T-cell (primary cell): ENCODE measurements at places on chromosomes 1 and 21.
A peak's percentile ranks its signal among the peaks of the same experiment; 100 is the strongest.

DNA sequence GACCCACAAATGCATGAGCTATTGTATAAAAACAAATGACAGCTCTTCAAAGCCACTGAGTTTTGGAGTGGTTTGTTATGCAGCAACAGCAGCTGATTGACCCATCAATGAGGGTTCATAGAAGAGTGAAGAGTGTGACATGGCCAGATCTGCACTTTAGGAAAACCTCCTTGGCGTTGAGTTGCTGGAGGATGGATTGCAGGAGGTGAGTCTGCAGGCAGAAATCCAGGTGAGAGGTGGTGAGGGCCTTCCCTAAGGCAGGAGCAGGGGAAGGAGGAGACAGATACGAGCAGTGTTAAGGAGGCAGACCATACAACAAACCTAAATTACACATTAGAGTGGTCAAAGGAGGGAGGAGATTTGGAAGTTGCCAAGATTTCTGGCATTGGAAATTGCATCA, 169.3 kb upstream of the CSF3R start:
- DNase-seq, result no peak

DNA sequence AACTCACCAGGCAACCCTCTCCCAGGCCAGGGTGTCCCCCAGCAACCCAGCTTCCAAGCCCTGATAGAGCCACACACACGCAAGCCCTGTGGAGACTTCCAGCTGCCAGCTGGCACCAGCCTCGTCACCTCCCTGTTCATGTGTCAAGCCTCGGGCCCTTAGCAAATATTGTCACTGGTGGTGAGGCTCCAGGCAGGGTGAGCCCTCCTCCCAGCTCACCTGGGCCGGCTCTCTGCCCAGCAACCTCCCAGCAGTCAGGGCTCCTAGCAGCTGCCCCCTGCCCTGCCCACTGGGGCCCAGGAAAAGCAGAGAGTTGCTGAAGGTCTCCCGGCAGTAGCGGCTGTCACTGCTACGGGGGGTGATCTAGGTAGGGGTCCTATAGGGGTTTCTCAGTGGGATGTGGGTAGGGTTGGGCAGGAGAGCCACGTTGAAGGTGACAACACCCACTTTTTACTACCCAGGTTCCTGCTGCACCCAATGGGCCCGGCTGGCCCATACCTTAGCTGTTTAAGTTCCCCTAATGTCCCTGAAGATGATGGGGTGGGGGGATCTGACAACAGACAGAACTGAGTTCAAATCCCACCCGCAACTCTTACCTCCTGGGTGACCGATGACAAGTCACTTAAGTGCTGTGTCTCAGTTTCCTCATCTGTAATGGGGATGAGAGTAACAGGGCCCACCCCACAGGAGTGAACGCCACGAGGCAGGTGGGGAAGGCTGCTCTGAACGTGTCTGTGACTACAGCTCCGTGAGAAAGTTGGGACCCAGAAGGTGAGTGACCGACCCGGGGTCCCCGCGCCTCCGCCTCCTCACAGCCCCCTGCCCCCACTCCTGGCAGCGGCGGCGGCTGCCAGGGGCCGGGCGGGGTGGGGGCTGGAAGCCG, 678 bp downstream of the TTC39A start:
- no peak for DNase-seq

- no peak for DNase-seq
These were observed 19.8 kb downstream of the NRIP1 start for GRCh38 chr21:15045017-15045416.

GRCh38 chr1:150507912-150508864, at the start of gene ECM1:
ECM1 (plus strand) TSS chr1:150508109; CDS start chr1:150508210, 101 bp downstream.
- no peak for DNase-seq

DNA sequence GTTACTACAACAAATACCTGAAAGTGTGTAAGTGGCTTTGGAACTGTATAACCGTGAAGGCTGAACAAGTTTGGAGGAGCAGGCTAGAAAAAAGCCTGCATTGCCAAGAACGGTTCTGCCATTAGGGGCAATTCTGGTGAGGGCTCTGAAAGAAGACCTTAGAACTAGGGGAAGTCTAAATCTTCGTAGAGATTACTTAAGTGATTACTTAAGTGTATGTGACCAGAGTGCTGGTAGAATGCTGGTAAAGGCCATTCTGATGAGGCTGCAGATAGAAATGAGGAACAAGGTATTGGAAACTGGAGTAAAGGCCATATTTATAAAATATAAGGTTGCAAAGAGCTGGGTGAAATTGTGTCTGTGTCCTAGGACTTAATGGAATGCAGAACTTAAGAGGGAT, 158.0 kb downstream of the CLIC6 start:
- DNase-seq, result no peak

GRCh38 chr1:211783266-211783665, 47.3 kb downstream of the LPGAT1 start:
- DNase-seq, result no peak

- no peak for DNase-seq
These were observed 128.5 kb downstream of the ZNF281 start for GRCh38 chr1:200281201-200281835.

DNA sequence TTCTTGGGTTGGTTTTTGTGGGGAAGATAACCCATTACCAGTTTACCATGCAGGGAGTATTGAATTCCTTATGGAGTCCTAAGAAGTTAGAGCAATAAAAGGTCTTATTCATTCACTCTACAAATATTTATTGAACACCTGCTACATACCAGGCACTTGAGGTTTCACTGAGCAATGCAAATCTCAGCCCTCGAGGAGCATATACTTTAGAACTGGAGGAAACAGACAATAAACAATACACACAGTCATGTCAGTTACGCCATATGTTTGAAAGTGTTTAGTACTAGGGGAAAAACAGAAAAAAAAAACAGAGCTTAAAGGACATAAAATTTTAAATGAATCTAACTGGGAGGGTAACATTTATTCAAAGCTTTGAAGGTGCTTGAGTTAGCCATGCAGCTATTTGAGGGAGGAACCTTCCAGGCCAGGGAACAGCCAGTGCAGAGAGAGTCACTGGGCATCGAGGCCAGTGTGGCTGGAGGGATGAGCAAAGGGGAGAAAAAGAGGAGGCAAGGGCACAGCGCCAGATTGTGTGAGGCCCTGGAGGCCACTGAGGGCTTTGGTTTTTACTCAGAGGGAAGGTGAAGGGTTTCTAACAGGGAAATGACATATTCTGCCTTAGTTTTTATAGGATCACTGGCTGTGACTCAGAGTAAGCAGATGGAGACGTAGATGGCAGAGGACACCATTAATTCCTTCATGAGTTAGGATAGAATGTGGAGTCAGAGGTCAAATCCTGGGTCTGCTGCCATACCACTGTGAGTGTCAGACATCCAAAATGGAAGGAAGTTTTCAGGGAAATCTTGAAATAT, 32.7 kb downstream of the C1orf21 start:
- DNase-seq, result no peak

DNA sequence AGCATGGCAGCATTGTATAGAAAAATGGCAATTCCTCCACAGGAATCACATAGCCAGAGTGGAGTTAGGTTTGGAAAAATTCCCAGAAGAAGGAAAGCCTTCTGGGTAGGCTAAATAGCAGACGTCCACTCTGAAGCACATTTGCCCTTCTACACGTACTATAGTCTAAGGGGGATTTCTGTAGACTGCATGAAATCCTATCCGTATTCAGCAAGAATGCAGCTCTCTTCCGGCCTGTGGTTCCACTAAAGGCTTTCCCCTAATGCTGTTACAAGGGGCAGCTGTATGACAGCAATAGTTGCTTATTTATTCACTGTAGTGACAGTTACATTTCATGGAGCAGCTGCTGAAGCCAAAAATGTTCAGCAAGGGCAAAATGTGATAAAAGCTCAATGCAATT, 263.6 kb downstream of the RWDD3 start:
- no peak for DNase-seq

DNA sequence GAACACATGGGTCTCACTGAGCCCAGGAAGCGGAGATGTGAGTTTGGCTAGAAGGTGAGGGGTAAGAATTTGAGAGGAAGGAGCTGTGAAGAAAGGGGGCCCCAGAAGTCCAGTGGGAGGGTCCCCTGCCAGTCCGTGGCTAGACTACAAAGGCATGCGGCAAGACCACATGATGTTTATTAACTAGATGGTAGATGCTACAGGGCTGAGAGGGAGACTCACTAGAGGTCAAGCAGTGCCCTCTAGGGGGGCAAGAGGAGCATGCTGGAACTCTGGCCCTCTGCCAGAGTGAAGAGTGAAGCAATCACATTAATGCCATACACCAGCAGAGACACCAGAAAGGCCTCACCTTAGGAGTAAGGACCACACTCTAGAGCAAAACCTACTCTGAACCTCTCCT, 12.2 kb downstream of the KIAA0319L start:
- no peak for DNase-seq

DNA sequence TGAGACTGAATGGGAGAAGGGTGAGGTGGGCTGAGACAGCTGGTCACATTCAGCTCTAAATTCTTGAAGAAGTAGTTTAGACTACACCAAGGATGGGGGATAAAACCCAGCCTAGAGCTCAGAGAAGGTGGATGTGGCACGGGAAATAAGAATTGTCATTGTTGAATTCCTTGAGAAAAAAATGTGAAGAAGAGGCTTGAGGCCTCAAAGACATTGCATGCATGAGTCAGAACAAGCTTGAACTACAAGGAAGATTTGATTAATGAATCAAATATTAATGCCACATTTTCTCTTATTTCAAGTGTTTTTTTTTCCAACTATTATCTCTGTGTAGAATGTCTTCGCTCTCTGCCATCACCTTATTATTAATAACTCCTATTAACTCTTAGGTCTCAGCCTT, 58.9 kb downstream of the MAP3K7CL start:
- DNase-seq, result no peak

DNA sequence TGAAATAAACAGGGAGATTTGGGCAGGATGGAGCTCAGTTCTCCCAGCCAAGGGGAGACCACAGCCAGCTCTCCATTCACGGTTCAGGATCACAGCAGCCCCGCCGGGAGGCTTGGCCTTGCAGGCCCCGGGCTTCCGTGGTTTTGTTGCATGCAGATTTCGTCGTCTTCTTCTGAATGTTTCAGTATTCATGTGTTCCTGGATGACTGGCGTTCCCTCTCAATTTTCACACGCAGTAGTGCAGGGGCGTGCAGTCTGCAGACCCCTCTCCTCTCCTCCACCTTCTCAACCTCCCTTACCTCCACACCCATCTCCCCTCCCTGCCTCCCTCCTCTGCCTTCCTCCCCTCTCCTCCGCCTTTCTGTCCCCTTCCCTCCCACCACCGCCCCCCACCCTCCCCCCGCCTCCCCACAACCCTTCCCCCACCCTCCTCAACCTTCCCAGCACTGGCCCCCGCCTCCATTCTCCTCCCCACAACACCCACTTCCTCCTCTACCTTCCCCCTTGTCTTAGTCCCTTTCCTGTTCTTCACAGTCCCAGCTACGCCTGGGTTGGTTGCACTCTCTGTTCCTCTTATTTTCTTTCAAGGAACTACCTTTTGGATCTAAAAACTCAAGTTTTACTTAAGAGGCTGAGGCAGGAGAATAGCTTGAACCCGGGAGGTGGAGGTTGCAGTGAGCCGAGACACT, 8.4 kb upstream of the SLC19A1 start:
- DNase-seq, result peak; percentile 36

DNA sequence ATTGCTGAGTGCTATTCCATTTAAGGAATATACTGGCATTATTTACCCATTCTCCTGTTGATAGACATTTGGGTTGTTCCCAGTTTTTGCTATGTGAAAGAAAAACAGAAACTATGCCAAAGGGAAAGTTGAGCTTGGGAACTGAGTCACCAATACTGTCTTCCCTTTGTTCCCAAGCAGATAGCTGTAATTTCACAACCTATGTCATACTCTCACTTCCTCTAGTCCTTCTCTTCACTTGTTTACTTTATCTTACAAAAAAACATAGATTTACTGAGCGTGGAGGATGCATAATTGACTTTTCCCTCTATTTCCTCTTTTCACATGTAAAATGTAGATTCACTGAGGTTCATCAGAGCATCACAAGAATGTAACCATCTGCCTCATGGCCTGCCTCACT, 32.4 kb upstream of the PGBD5 start:
- no peak for DNase-seq

- DNase-seq, result peak; percentile 68
These were observed at the start of gene KCNA3 for GRCh38 chr1:110674337-110675059. KCNA3 (minus strand) TSS chr1:110674940; CDS start chr1:110674809, 131 bp downstream.

- DNase-seq, result peak; percentile 15
These were observed 936 bp downstream of the ZBTB21 start for GRCh38 chr21:42009018-42009830.

DNA sequence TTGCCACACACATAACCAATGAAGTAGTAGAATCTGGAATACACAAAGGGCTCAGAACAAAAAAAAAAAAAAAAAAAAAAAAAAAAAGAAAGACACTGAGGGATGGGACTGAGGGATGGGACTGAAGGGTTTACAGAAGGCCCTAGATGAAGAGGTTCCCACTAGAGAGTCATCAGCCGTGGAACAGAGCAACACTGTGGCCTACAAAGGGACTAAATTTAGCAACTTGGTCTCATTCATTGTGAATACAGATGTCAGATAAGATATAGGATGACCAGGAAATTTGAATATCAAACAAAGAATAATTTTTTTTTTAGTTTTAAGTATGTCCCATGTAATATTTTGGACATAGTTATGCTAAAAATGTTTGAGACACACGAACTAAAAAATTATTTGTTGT, 62.1 kb downstream of the GLUL start:
- DNase-seq, result no peak

- no peak for DNase-seq
These were observed 6.2 kb downstream of the TGFBR3 start for GRCh38 chr1:91879733-91880132.

DNA sequence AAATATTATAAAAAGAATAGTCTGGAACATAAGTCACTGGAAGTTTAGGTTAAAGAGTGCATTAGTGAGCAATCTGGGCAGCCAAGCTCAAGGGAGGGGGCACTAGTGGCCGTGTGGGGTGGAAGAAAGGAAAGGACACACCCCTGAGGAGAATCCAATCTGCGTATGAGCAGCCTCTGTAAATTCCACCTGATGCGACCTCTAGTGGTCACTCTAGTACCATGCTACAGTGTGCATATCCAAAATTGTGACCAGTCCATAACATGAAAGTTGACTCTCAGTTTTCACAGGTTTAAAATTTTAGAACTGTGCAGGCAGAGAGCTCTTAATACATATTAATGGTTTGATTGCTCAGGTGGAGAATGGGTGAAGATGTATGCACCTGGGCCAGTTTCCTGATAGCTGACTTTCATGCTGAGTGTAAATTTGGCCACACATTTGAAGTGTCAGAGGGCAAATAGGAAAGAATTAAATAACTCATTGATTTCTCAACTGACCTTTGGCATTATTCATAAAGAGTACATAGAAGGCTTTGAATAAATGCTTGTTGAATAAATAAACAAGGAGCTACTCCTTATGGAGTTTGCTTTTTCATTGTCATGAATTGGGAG, 105.9 kb upstream of the C21orf91 start:
- DNase-seq, result peak; percentile 32

GRCh38 chr1:155847823-155848529, 9.0 kb downstream of the GON4L start:
- no peak for DNase-seq

GRCh38 chr1:188022661-188023060, 1193.9 kb downstream of the PLA2G4A start:
- DNase-seq, result no peak

- no peak for DNase-seq
These were observed 16.9 kb downstream of the CTH start for GRCh38 chr1:70427976-70428375.

DNA sequence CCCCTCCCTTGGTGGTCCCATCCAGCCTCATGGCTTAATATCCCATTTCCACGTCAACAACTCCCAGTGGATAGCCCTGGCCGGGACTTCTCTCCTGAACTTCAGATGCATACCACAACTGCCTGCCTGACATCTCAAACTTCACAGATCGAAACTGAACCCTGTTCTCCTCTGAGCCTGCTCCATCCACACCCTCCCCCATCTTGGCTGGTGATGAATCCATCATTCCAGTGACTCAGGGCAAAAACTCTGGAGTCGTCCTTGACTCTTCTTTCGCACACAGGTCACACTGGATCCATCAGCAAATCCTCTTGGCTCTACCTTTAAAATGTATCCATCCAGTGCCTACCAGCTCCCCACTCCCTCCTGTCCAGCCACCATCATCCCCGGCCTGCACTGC, 3.9 kb downstream of the TAS1R2 start:
- DNase-seq, result no peak
